ENCODE measurements at places on chromosomes 3 and 15. TPM values are rescaled to one million over a fixed set of nuclear protein-coding genes. Genes with fewer than 3 reads are reported as not detected.

Gene ZIC1
- total RNA-seq: 25.5 TPM

Gene EDC3
- 13.9 TPM for total RNA-seq

DNA sequence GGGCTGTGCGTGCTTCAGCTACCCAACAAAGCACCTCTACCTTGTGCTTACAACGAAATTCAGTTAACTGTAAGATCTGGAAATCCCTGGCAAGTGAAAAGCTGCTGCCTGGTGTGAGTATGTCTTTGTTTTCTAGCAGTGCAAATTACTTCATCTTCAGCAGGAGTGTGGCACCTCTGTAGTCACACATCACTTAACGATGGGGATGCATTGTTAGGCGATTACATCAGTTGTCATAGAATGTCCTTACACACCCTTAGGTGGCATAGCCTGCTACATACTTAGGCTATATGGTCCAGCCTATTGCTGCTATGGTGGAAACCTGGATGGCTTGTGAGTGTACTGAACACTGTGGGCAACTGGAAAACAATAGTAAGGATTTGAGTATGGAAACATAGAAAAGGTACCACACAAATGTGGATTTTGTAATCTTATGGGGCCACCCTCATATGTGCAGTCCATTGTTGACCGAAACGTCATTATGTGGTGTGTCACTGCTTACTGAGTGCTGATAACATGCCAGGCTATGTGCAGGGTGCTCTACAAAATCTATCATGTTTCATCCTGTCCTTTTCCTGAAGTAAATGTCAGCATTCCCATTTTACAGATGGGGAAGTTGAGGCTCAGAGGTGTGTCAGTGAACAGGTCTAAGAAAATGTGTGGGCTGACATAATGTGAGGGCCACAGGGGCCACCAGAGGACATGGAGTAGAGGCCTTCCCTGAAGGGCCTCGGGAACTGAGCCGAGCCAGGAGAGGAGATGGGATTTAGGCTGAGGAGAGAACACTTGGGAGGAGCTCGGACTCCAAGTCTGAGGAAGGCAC lies 173.5 kb downstream of the VGLL4 start:
- no peak overlapping the region for H3K4me3 ChIP-seq
- H3K36me3 ChIP-seq: no peaks in the 10 kb centered on the region
- peaks cover 19% of the 10 kb centered on the region for H3K4me1 ChIP-seq
- peak; percentile 16 for DNase-seq
- H3K27ac ChIP-seq: no peak overlapping the region

- H3K36me3 ChIP-seq: no peaks in the 10 kb centered on the region
- peaks cover 14% of the 10 kb centered on the region for H3K27me3 ChIP-seq
- DNase-seq: peak; percentile 86
Observed at GRCh38 chr15:43204016-43204901, 16.6 kb downstream of the EPB42 start.

DNA sequence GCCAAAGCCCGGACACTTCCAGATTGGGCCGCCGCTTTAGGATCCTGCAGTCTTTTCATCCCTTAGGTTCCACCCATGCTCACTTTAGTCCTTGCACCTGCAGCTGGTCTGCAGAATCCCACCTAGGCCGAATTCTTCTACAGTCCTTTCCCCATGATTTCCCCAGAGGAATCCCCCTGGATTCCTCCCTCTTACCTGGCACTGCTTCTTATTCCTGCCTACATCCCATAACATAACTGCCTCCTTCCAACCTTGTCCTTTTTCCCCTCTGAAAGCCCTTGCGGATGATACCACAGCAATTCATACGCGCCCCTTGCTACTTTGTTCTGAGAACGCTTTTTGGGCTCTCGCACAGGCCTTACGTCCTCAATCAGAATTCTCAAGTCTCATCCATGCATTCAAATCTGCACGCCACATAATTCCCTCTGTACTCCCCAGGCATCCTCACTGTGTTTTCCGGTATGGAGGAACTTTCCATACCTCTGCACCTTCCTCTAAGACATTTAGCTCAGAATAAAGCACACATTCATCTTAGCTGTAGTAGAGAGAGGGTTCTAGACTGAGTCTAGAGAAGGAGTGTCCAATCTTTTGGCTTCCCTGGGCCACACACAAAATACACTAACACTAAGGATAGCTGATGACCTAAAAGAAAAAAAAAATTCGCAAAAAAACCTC lies 619 bp downstream of the EIF2AK4 start:
- peak overlapping the region; percentile 91 for H3K4me3 ChIP-seq
- no peaks in the 10 kb centered on the region for H3K27me3 ChIP-seq
- peaks cover 34% of the 10 kb centered on the region for H3K4me1 ChIP-seq
- peak; percentile 55 for DNase-seq
- peak overlapping the region; percentile 86 for H3K27ac ChIP-seq

GRCh38 chr3:52237006-52237656 lies 1.8 kb downstream of the TWF2 start:
- H3K4me1 ChIP-seq: peaks cover 32% of the 10 kb centered on the region
- peak overlapping the region; percentile 80 for H3K4me3 ChIP-seq
- no peaks in the 10 kb centered on the region for H3K36me3 ChIP-seq
- DNase-seq: no peak

- no peaks in the 10 kb centered on the region for H3K4me1 ChIP-seq
- DNase-seq: no peak
- H3K27ac ChIP-seq: no peak overlapping the region
- H3K36me3 ChIP-seq: no peaks in the 10 kb centered on the region
Observed at GRCh38 chr3:43389388-43390254, 103.3 kb downstream of the SNRK start.

- no peaks in the 10 kb centered on the region for H3K27me3 ChIP-seq
- H3K4me1 ChIP-seq: peaks cover 35% of the 10 kb centered on the region
- H3K27ac ChIP-seq: peak overlapping the region; percentile 67
- no peak overlapping the region for H3K4me3 ChIP-seq
- DNase-seq: peak; percentile 52
Observed at GRCh38 chr15:78915341-78916087, 29.3 kb downstream of the CTSH start.
